ENCODE measurements at places on chromosomes 1 and 21.

DNA sequence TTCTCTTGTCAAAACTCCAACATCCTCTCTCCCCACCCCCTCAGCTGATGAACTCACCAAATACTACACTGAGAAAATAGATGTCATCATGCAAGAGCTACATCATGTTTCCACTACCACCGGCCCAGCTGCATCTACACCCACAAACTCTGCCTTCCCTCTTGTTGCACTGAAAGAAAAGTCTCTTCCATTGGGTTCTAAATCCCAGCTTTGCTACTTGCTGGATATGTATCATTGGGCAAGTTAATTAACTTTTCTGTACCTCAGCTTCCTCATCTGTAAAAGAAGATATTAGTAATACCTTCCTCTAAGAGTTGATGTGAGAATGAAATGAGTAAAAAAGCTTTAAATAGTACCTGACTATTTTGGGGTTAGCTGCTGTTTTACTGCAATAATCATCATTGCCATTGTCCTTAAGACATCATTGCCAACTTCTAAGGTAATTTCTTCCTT lies 108.6 kb downstream of the OLFML2B start:
- ATAC-seq = peak; percentile 84

DNA sequence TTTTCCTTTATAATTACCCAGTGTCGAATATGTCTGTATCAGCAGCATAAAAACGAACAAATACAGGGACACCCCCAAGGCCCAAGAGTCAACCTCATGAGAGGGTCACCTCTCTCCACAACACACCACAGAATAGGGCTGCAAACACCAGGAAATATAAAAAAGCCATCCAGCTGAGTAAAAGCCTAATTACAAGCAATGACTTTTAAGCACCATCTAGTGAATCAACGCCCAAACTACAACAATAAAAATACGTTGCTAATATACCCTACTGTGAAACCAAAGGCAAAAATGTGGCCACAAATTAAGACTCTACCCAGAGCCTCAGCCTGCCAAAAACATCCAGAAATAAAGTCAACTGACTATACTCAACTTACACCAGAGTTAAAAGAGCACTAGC lies 817.9 kb upstream of the NEGR1 start:
- ATAC-seq = no peak

GRCh38 chr1:85228972-85229371 lies 28.2 kb upstream of the SYDE2 start:
- no peak for ATAC-seq

DNA sequence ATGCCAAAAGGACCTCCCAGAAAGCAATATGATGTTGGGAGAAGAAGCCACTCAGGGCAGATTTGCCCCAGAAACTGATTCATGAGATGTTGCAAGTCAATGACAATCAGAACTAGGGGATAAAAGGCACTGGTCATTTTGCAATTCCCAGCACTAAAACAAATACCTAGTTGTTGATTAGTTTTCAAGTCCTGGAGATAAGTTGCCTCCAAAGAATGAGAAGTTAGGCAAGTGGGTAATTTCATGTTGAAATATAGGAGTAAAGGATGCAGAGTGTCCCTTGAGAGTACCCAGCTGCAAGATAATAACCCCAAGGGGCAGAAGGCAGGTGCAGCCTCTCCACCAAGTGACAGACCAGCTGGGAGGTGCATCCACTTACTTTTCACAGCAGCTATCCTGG lies 363.6 kb downstream of the PBX1 start:
- ATAC-seq = no peak

- ATAC-seq = no peak
Measured at GRCh38 chr1:227661495-227661894, 73.6 kb downstream of the JMJD4 start.

- ATAC-seq = no peak
Measured at GRCh38 chr1:232378266-232379062, 251.5 kb downstream of the SIPA1L2 start.

DNA sequence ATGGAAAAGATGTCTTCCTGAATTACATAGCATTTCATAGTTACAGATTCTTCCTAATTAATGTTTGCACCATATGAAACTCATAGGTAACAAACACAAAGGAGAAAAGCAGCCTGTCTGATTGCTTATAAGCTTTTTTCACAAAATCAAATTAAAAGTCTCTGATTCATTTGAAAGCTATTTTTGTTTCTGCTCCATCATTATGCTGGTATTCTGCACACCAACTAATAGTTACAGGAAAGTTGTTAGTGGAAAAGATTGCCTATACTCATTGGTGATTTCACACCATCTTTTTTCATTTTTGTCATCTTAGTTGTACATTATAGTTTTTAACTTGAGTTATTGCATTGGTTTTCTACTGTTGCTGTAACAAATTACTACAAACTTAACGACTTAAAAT lies 70.0 kb downstream of the PRKAA2 start:
- ATAC-seq = no peak

- ATAC-seq = no peak
Measured at GRCh38 chr1:184896000-184896399, 78.3 kb downstream of the NIBAN1 start.

- no peak for ATAC-seq
Measured at GRCh38 chr1:214289574-214290272, 8.8 kb downstream of the SMYD2 start.

DNA sequence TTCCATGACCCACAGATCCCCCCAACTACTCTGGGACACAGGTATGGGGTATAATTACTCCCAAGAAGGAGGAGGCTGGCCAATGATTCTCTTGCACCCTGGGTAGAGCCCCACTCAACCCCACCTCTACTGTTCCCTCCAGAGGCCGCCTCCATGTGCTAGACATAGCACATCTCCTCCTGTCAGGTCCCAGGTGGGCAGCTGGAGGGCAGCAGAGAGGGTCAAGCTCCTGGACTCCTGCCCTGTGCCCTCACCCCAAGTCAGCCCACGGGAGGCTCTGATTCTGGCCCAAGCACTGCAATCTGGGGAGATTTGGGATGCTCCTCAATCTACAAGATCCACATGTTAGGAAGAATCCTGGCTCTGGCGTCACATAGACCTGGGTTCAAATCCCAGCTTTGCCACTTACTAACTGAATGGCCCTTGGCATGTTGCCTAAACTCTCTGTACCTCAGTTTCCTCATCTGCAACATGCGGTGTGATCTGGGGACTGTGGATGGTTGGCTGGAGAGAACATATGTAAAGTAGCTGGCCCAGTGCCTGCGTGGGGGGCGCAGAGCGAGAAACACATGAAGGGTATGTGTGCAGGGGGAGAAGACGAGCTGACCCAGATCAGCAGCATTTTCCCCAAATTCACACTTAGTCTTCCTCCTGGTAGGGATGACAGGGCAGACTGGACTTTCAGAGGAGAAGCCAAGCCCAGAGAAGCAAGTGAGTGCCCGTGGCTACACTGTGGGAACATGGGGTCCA lies 23.2 kb downstream of the TNNT2 start:
- no peak for ATAC-seq

DNA sequence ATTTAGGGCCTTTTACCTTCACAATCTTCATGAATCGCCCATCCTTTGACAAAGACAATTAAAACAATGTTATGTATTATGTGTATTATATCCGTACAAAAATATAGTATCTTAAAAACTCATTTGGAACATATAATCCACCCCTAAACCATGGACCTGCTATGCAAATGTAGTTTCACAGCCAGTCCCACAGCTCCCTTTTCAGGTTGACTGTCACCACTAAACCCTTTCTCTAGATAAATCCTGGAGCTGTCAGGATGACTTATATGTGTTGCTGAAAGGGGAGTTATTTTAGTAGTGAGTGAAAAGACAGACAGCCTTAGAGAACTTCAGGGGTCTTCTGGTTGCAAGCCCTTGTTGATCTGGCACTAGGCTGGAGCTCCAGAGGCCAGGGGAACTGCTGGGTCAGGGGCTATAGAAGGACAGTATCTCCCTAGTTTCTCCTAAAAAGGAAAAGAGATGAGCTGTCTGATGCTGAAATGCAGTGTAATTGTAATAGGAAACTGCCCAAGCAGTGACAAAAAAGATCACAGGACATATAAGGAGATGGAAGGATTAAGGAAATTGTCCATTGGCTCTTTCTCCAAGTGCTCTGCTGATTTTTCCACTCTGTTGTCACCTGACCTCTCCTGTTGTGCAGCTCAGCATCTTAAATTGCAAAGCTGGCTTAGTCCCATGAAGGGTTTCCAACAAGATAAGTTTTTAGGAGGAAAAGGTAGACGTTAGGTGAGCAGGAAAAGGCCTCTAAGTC lies 127.7 kb downstream of the S1PR1 start:
- ATAC-seq = no peak

DNA sequence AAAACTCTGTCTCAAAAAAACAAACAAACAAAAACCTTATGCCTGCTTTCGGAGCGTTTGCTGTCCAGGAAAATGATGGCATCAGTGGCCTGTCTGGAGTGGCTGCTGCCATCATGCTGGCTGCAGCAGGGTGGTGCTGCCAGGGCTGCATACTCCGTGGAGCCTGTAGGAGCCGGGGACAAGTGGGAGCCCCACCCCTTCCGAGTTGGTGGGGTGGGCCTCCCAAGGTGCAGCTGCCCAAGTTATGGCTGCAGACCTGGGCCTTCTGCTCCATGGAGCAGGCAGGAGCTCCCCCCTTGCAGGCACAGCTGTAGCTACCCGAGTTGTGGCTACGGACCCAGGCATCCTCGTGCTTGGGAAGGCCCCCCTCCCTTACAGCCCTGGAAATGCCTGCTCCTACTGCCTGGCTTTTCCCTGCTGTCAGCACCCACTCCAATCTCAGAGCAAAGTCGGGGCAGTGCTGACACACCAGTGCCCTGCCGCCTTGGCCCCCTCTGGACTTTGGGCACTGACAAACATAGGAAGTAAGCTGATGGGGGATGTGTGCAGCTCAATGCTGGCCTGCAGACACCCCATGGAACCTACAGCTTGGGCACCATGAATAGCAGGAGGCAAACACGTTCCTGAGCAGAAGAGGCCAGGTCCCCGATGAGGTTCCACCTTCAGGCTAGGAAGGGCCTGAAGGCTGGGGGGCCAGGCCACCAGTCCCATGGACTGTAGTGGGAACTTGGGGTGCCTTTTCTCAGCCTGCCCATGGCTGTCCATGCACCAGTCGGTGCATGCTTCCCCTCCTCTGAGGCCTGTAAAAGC lies 60.4 kb downstream of the CC2D1B start:
- ATAC-seq = no peak

GRCh38 chr1:55898181-55898580 lies 681.2 kb downstream of the PLPP3 start:
- ATAC-seq = no peak

DNA sequence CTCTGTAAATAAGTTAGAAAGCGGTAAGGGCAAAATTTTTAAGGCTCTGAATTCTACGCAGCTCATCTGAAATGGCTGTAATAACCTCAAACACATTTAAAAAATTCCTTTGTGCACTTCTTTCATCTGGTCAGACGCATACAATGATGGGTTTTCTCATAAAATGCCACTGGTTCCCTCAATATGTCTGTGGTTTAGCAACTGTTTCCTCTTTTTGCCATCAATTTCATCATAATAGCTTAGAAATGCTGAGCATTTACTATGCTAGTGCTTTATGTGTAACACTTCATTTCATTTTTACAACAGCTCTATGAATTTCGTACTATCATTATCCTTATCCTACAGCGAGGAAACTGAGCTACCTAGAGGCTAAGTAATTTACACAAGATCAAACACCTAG lies 35.3 kb upstream of the DMRTA2 start:
- ATAC-seq = no peak

- ATAC-seq = peak; percentile 91
Measured at GRCh38 chr1:26529655-26530409, at the start of gene RPS6KA1. Gene RPS6KA1 (plus strand): TSS chr1:26529761. CDS start chr1:26529921, 160 bp downstream.

DNA sequence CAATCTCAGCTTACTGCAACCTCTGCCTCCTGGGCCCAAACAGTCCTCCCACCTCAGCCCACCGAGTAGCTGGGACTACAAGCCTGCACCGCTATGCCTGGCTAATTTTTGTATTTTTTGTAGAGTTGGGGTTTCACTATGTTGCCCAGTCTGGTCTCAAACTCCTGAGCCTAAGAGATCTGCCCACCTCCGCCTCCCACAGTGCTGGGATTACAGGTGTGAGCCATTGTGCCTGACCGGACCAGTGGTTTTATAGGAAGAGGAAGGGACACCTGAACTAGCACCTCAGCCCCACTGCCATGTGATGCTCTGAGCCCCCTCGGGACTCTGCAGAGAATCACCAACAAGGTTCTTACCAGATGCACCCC lies 4.1 kb downstream of the CRYBG2 start:
- ATAC-seq = no peak

- peak; percentile 60 for ATAC-seq
Measured at GRCh38 chr1:25520446-25521061, 22.9 kb upstream of the LDLRAP1 start.

- no peak for ATAC-seq
Measured at GRCh38 chr1:81654657-81655056, 146.1 kb upstream of the ADGRL2 start.
